Fibroblast of skin of left quadriceps (primary cell): ENCODE measurements at places on chromosomes 11 and 22.

DNA sequence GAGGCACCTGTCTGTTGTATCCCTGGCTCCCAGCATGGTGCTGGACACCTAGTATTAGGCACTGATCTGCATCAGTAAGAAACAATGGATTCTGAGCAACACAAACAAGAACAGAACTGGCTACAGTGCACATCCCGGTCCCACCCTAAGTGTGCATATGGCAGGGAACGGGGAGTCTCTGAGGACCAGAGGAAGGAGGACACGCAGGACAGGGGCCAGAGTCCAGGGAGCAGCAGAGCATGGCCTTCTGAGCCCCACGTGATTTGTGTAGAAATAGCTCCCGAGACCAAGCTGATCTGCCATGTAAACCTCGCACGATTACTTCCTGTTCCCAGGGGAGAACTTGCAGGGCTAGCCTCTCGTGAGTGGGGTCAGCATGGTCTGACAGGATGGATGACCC lies 12.7 kb upstream of the SNX32 start:
- no peak for DNase-seq

- no peak for DNase-seq
Measured at GRCh38 chr11:113591117-113591516, 115.0 kb downstream of the TMPRSS5 start.

DNA sequence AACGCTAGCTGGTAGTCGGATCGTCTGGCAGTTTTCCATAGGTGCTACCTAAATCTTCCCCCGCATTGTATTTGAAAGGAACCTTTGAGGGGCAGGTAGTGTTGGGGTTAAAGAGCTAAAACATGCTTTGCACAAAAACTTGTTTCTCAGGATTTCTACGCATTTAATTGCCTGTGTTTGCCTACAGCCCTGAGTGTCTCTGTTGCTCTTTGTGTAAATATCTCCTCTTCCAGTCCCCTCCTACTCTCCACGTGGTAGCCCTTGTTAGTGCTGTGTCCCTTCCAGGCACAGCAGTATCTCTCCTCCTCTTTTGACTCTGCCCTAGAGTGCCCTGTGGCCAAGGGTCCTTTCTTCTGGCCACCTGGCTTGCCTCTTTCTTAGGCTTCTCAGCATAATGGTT lies 81.7 kb downstream of the BARX2 start:
- no peak for DNase-seq

DNA sequence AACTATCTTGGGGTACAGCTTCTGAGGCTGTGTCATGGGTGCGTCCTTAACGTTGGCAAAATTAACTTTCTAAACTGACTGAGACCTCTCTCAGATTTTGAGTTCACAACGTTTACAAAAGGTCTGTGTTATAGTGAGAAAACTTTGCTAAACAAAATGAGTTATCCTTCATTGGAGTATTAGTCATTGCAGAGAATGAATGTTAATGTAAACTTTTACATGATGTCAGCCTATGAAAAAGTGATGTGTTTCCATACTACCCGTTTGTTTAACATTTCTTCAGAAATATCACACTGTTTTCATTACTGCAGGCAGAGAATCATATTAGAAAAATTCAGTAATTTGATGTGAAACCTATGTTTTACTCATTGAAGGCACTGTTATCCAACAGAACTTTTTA lies 32.1 kb downstream of the HSD17B12 start:
- peak; percentile 31 for DNase-seq

DNA sequence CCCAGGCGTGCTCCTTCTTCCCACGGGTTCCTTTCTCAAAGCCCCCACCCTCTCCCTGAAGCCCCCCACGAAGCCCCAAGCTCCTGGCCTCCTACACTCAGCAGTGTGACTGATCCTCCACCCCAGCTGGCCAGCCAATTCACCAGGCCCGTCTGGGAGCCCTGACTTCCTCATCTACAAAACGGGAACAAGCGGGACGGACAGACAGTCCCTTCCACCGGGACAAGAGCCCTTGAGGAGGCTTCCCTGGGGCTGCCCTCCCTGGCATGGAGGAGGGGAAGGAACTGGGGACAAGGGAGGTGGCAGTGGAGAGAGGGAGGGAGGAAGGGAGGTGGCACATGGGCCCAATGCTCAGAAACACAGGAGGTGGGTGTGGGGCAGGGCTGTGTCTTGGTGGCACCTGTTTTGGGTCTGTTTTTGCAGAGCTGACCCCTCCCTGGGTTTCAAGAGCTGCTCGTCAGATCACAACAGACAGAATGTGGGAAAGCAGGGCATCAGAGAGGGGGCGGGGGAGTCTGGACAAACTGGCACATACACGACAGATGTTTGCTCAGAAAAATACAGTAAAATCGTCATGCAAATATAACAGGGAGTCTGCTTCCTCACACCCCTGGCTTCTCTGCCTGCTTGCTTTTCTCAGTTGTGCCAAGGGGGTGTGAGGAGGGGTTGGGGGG lies 56.8 kb downstream of the ELFN2 start:
- no peak for DNase-seq

DNA sequence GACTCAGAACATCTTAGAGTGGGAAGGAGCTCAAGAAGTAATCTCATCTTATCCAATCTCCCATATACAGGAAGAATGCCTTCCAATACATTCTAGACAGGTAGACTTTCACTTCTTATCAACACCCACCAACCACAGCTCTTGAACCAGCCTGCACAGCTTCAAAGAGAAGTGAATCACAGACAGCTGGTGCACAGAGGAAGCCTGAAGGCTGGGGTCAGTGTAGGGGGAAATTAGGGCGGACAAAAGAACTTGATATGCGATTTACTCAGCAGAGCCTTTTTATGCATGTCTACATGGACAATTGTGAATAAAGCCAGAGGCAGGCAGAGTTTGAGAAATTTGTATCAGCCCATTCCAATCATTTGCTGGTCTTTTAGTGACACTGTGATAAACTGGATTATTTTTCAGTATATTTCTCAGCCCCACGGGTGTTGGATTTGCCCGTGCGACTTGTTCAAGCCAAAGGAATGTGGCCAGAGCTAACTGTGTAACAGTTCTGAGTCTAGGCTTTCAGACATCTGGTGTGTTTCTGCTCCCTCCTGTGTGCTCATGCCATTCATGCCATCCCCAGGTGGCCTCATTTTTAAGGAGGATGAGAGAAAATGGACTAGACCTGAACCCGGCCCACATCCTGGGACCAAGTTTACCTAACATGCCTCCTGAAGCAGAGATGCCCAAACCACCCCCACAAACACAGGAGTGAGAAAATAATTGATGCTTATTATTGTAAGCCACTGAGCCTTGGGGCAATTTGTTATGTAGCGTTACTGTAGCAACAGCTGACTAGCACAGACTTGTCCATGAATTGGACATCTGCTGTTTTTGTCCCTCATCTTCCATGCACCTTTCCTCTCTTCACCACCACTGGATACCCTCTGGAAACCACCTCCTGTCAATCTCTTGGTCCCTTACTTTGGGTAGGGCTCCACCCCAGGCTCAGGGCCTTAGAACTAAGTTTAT lies 137.5 kb upstream of the HSD17B12 start:
- no peak for DNase-seq

DNA sequence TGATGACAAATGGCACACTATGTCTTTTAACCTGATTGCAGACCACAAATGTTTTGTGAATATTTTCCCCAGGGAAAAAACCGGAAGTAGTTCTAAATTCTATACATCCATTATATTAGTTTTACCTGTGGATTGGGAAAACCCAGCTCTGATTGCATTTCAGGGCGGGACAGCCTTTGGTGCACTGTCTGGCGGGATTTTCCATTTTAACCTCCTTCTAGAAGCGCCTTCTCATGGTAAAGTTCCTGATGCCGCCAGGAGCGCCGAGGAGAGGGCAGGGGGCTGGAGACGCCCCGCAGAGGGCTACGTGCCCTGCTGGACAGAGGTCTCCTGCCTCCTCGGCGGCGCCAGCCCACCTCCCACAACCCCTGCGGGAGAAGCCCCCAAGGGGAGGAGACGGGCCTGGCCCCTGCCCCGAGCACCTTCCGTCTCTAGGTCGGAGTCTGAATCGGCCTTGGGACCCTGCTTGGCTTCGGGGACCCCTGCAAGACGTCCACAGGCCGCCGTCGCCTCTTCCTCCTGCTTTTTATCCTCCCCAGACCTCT lies 1.2 kb upstream of the P2RX6 start:
- DNase-seq = no peak

GRCh38 chr11:11345099-11345498 lies 8.0 kb downstream of the CSNK2A3 start:
- no peak for DNase-seq

DNA sequence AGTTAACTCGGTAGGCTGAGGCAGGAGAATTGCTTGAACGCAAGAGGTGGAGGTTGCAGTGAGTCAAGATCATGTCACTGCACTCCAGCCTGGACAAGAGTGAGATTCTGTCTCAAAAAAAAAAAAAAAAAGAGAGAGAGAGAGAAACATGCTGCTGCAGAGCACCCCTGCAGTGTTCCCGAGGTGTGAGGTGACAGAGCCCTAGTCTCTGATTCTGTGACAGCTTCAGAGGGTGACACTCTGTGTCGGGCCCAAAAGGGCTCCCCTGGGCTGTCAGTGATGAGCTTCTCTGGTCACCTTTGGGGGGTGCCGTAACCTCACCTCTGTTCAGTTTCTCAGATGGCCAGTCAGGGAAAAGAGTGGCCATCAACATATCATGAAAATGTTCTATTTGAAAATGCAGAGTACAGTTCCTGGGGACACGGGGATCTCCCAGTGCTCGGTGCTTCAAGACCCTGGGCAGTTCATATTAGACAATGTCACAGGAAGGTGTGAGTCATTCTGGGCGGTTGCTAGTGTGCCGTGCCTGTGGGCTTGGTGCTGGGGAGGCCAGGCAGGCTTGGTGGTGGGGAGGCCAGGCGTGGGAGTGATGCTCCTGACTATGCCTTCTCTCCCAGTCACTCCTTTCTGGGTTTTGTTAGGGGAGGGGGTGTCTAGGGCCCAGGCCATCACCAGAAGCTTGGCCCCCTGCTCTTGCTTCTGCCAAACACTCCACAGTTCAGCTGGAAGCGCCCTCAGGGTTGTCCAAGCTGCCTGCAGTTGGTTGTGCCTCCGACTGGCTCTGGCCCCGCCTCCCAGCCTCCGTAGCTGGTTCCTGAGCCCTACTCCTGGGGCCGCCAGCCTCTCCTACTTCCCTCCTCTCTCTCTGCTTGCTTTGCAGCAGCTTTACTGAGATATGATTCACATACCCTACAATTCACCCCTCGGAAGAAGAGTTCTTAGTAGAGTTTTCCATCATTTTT lies 52.5 kb upstream of the CLDN5 start:
- no peak for DNase-seq

DNA sequence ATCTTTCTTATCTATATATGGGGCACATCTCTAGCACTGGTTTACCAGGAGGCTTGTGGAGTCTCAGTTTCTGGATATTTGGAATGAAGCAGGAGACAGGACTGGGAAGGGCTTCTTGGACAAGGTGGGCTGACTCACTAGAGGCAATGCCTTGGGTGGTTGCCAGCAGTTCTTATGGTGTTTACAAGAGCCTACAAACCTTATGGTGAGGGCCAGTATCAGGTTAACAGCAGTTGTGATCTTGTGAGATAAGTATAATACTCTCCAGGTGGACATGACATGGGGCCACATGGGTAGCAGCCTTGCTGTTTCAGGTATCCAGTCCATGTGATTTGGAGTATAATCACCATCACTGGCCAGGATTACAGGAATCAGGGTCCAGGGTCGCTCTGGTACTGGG lies 10.2 kb downstream of the FUT4 start:
- DNase-seq = peak; percentile 30

DNA sequence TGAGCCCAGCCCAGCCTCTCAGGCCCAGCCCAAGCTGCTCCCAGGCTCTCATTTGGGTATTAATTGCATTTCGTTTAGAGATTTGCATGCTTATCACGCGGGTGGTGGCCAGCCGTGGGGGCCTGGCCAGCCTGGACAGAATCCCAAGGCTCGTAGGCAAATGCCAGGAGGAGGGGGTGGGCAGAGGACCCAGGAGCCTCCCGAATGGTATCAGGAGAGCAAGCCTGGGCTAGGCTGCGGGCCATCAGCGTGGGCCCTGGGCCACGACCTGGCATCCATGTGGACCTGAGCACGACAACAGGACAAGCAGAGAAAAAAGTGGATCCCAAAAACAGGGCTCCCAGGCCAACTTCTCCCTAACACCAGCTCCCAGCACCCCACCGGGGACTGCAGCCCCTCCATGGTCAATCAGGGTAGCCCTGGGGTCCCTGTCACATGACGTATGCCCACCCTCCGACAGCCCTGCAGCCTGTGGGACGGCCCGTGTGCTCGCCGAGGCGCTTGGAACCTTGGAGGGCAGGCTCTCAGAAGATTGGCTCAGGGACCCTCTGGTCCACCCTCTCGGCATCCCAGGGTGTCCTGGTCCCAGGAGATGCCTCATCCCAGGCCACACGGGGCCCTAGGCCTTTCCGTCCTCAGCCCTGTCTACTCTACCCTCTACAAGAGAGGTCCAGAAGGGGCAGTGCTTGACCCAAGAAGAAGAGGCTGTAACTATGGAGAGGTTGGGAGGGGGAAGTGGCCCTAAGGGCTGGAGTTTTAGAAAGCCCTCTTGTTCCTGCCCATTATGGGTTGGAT lies 8.8 kb downstream of the ASCL2 start:
- DNase-seq = no peak

DNA sequence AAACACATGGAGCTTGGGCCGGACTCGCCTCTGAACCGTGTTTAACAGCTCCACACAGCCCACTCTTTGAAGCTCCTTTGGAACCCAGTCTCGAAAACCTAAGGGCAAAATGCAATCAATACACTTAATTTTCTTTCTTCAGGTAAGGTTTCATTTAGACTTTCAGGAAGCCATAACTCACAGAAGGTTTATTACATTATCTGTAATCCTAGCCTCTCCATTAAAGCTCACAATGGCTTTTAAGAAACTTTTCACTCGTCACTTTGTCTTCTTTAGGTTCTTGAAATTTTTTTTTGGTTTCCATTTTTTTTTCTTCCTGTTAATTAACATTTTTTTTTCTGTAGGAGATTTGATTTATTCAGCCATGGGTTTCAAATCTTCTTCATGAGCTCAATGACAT lies 91.3 kb downstream of the ARL14EP start:
- no peak for DNase-seq

GRCh38 chr11:9172389-9172788 lies 81.0 kb upstream of the SCUBE2 start:
- DNase-seq = no peak

GRCh38 chr11:62315431-62315830 lies 16.6 kb upstream of the SCGB1D4 start:
- no peak for DNase-seq

DNA sequence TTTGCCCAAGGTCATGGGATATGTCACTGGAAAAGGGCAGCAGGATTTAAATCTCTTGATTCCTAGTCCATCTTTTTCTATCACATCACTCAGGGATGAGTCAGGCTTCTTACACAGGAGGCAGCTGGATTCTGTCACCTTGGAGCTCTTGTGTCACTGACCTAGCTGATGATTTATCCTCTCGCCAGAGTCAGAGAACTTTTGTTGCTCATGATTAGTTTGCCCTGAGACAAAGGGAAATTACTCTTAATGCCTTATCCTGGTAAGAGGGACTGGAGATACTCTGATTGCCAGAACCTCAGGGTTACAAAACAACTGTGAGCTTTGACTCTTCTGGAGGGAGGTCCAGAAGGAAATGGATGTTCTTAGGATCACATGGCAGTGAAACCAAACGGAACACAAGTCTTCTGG lies 10.1 kb downstream of the COA4 start:
- peak; percentile 45 for DNase-seq

- no peak for DNase-seq
Measured at GRCh38 chr22:45426387-45426786, 12.9 kb downstream of the RIBC2 start.

- no peak for DNase-seq
Measured at GRCh38 chr22:35352214-35353111, 28.4 kb upstream of the HMOX1 start.
